M059J (cell line): ENCODE measurements at places on chromosomes 1 and 21. TPM values are rescaled to one million over a fixed set of nuclear protein-coding genes. Genes with fewer than 3 reads are reported as not detected.

PDZK1 gene
- 8.8 and 10.5 TPM in 2 replicates for total RNA-seq

PADI4 gene
- total RNA-seq, result 0.49 and 2.3 TPM in 2 replicates

SMIM34 gene
- total RNA-seq, result not detected in 2 replicates

TFF1 gene
- not detected in 2 replicates for total RNA-seq
